ENCODE measurements at places on chromosomes 3 and 15.

GRCh38 chr3:125116311-125117080 lies 60.7 kb upstream of the HEG1 start:
- DNase-seq: no peak

GRCh38 chr3:156675830-156676767 lies 1.7 kb downstream of the TIPARP start:
- DNase-seq: peak; percentile 70

DNA sequence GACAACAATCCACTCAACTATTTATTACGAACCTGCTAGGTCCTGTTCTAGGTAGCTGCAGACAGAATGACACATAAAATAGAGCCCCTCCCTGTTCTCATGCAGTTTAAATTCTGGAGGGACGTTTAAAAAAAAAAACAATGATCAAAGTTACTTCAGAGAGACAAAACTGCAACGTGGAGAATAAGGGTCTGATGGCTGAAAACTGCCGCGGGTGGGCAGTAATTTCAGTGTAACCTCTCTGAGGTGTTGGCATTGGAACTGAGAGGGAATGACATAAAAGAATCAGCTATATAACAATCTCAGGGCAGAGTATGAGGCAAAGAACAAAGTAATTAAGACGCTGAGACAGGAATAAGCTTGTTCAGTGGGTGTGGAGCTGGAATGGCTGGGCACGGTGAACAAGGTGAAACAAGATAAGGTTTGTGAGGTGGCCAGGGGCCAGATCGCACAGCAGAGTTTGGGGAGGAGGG lies 19.5 kb downstream of the TBL1XR1 start:
- no peak for DNase-seq

DNA sequence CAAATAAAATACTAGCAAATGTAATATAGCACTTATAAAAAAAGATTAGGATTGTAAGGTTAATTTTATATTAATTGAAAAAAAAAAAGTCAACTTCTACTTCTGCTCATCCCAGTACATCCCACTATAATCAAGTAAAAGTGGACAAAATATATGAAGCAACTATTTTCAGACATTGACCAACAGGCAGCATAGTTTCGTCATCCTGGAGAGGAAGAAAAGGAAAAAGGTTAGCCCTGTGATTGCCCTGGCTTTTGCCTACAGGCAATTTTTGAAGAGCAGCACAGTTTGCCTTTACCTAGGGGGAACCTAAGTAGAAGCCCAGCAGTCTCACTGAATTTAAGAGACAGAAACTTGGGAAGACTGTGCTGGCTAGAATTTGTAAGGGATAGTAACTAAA lies 52.2 kb upstream of the ACTC1 start:
- DNase-seq: no peak

GRCh38 chr15:31727612-31728011 lies 302.7 kb upstream of the CHRNA7 start:
- DNase-seq: no peak

DNA sequence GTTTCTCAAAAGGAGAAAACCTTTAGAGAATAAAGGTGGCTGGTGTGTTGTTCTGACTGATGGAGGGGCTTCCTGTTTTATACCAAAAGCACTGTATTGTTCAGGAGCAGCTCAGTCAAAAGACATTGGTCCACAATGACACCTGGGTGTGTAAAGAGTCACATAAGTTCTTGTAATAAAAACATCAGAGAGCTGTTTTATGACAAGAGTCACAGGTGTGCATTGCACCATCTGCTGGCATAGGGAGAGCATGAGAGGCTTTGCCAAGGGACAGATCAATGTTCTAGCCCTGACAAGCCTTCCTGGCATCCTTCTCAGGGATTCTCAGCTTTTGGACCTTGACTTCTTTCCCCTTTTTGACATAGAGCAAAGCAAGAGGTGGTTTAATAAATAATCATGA lies 20.4 kb downstream of the ARPP21 start:
- no peak for DNase-seq

GRCh38 chr3:7518026-7518425 lies 657.1 kb downstream of the GRM7 start:
- no peak for DNase-seq

GRCh38 chr3:107870096-107870495 lies 220.7 kb downstream of the CD47 start:
- DNase-seq: no peak

DNA sequence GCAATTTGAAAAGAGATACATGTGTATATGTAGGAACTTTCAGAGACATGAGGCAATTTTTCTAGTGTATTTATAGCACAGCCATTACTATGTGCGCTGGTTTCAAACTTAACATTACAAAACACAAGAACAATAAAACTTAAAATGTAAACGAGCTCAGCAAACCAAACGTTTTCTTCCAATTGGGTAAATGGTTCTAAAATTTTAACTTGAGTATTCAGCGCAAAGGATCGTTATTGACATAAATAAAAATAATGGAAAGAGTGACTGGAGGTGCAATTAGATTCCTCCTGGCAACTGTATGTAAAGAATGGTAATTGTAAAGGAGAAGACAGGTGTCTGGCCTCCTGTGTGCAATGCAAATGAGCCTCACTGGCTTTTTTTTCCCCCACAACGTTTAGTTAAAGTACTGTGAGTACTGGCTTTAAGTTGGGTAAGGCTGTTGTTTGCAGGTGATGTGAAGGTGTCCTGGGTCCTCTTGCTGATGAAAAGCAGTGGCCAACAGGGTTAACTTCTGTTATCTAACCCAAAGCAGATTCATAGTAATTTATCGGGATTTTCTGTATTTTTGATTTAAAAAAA lies 14.1 kb upstream of the GADL1 start:
- DNase-seq: no peak

DNA sequence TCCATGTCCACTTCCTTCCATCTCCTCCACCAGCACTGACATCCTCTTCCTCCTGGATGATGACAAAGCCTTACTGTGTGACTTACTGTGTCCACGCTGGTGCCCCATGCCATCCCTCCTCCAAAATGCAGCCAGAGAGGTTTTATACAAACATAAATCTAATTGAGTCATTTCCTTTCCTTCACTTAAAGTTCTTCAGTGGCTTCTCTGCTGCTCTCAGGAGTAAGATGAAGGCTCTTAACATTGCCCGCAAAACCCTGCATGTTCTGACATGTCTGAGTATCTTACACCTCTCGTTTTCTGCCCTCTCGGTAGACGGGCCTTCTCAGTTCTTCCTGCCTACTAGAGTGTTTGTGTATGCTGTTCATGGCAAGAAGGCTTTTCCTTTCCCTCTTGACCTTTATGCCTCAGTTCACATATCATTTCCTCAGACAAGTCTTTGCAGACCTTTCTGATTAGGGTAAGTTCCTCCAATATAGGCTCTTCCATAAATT lies 175.5 kb downstream of the CFAP20DC start:
- DNase-seq: peak; percentile 62

DNA sequence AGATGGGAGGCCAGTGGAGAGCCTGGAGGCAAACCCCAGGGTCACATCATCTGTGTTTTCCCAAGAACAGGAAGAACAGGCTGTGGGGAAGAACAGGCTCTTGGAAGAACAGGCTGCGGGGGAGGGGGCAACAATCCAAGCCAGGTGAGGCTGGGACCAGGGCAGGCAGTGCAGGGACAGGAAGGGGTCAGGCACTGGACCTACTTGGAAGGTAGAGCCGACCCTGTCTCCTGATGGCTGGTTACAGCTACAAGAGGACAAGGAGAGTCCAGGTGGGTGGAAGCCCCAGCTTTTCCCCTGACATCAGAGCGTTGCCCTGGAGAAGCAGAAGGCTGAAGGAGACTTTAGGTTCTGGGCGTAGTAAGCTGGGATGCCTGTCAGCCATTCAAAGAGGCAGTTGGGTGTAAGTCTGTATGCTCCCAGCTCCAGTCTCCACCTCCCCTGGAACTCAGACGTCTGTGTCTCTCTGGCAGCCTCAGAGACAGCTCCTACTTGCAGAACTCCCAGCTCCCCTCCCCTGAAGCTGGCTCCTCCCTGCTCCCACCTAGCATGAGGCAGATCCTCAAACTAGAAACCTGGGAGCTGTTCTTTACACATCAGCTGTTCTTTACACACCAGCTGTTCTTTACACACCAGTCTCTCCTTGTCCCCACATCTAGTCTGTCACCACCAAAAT lies 130.9 kb downstream of the DNAJB8 start:
- DNase-seq: no peak

- DNase-seq: no peak
Measured at GRCh38 chr3:15102256-15102655, 3.3 kb upstream of the RBSN start.

- DNase-seq: no peak
Measured at GRCh38 chr3:86420990-86421739, 569.8 kb downstream of the VGLL3 start.

DNA sequence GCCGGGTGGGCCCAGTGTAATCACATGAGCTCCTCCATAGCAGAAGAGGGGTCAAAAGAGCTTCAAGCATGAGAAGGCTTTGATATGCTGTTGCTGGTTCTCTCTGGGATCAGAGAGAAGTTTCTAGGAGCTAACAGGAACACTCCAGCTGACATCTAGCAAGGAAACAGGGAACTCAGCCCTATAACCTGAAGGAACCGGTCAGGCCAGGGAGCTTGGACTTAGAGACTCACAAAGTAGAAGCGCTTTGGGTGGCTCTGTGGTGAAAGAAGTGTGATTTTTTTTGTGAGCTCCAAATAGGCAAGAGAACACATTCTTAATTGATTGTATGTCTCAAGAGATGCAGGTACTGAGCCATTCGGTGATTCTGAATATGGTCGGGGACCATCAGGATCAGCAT lies 26.2 kb upstream of the EPHB1 start:
- DNase-seq: no peak

DNA sequence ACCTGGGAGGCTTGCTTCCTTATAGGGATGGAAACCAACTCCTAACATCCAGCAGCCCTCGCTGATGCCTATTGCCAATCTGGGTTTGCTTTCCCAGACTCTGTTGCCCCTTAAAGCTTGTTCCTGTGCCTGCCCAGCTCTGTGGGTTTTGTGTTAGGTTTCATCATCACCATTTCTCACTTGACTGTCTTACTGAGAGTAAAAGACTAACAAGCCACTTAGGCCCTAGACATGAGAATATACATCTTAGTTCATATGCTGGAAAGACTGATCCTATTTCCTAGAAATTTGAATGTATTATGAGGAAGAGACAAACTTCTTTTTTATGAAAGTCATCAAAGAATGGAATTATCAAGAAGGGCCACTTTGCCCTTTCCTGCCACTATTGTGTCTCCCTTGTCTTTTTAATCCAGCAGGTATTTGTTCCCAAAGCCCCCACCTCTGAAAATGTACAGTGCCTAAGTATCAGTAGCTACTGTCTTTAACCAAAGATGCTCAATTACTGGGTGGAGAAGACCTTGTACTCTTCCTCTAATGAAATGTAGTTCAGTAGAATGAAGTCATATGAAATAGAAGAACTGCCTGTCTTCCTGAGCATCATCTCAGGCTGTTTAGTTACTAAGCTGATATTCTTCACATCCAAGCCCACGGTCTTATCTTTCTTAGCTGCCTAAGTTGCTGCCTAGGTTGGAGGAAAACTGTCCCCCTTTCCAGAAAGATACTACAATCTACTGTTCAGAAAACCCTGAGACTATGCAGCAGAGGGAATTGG lies 59.8 kb upstream of the ZPLD1 start:
- no peak for DNase-seq

DNA sequence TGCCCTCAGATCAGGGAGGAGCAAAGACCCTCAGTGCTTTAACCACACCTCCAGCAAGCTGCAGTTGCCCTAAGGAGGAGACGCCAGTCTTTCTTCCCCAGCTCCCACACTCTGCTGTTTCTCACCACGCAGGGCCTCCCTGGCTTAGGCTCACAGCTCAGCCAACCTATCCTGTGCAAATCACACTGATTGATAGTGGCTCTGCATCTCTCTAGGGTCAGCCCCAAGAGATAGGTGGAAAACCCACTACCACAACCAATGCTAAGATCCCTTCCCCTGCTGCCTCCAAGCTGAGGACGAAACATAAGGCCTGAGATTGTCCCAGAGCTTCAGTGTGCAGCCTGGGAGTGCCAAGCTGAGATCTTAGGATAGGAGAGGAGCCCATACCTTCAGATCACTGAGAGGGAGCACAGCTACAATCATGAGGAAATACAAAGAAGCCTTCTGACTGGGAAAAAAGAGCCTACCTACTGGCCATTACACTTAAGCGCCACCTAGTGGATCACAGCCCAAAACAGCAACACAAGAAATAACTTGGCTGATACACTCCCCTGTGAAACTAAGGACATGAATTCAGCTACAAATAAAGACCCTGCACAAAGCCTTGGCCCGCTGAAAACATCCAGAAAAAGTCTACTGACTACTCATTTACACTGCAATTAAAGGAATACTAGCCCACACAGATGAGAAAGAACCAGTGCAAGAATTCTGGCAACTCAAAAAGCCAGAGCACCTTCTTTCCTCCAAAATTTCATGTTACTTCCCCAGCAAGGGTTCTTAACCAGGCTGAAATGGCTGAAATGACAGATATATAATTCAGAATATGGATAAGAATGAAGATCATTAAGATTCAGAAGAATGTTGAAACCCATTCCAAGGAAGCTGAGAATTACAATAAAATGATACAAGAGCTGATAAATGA lies 271.5 kb upstream of the DCBLD2 start:
- DNase-seq: peak; percentile 68

GRCh38 chr3:98530676-98531075 lies 1.1 kb upstream of the GPR15 start:
- no peak for DNase-seq

DNA sequence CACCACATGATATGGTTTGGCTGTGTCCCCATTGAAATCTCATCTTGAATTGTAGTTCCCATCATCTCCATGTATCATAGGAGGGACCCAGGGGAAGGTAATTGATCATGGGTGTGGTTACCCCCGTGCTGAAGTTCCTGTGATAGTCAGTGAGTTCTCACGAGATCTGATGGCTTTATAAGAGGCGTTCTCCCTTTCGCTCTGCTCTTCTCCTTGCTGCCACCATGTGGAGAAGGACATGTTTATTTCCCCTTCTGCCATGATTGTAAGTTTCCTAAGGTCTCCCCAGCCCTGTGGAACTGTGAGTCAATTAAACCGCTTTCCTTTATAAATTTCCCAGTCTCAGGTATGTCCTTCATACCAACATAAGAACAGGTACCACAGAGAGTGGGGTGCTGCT lies 21.9 kb downstream of the OSTN start:
- DNase-seq: no peak

- DNase-seq: no peak
Measured at GRCh38 chr15:62469478-62469873, 304.4 kb upstream of the C2CD4B start.

- peak; percentile 91 for DNase-seq
Measured at GRCh38 chr15:99324082-99324620, 72.9 kb downstream of the LRRC28 start.

- no peak for DNase-seq
Measured at GRCh38 chr15:27757052-27757451, 342.1 kb downstream of the OCA2 start.

DNA sequence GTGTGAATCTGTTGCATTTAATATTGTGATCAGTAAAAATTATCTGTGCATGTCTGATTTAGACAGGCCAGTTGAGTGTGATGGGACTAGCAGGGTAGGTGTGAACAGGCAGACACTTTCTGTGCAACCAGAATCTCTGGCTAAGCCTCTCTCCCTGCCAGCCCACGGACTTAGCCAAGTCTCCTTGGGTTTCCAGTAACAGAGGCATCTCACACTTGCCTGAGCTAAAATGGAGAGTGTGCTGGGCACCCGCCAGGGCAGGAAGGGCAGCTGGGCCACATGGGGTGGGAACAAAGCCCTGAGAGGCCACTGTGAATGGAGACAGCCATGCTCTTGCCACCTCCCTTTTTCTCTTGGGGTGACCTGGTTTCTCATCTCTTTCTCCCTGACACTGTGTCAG lies 12.5 kb upstream of the RPS27L start:
- no peak for DNase-seq
